Cardiac muscle cell (in vitro differentiated cells and primary cell): ENCODE measurements at places on chromosomes 4 and X. TPM values are rescaled to one million over a fixed set of nuclear protein-coding genes. Genes with fewer than 3 reads are reported as not detected.
A peak's percentile ranks its signal among the peaks of the same experiment; 100 is the strongest.

The PHKA1 gene
- 5.2 and 10.9 TPM in 2 replicates for total RNA-seq

The MGARP gene
- 2.8 and 3.0 TPM in 2 replicates for total RNA-seq

The HTR2C gene
- total RNA-seq = 0.04 and 0.18 TPM in 2 replicates

The C4orf33 gene
- total RNA-seq = 3.7 and 6.1 TPM in 2 replicates

The IRS4 gene
- total RNA-seq = 0.35 TPM in 1 of 2 replicates, not detected in the other

The ZBTB49 gene
- total RNA-seq = 7.7 and 9.2 TPM in 2 replicates

The TRPC3 gene
- total RNA-seq = 51.2 and 54.1 TPM in 2 replicates

GRCh38 chr4:7264694-7265093 is 72.4 kb downstream of the SORCS2 start:
- no peak for DNase-seq

DNA sequence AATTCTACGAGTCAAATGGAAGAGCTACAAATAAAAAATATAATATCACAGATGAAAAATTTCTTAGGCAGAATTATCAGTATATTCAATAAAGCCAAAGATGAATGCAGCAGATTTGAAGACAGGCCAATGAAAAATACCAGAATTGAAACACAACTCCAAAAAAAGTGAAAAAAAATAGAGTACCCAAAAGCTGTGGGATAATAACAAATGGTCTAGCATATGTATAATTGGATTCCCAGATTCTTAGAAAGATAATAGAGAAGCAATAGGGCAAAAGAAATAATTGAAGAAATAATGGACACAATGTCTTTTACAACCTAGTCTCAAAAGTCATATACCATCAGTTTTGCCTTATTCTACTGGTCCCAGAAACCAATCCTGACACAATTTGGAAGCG is 4.4 kb downstream of the ANAPC10 start:
- DNase-seq = no peak

GRCh38 chrX:45806410-45807121 is 605.9 kb upstream of the DIPK2B start:
- DNase-seq = peak; percentile 90

GRCh38 chr4:112975567-112976355 is 73.7 kb upstream of the ANK2 start:
- DNase-seq = no peak

DNA sequence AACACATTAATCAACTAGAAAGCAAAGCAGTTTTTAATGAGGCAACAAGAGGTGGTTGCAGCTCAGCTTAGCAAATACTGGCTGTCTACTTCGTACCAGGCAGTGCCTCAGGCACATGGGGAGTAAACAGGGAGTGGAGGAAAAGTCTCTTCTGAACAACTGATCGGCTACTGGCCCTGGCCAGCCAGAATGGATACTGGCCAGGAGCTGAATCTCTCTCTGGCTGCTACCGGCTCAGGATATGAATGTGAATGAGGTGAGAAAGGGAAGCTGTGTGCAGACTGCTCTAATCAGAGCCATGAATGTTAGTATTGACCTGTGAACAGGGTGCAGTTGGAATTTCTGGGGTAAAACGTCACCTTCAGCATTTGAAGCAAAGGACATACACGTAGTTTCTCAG is 77.3 kb downstream of the STK32B start:
- DNase-seq = no peak

DNA sequence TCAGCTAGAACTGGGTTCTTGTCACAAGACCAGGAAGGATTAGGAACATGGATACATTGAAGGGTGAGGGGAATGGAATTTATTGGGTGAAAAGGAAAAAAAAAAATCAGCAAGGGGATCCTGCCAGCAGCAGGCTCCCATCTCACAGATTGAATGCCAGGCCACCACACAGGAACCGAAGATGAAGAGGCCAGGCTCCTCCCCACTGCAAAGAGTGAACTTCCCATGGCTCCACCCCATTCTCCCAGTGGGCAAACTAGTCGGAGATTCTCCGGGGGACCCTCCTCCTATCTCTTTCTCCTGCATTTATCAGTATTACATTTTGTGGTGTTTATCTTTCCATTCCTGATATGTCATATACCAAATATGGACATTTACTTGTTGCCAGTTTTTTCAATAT is 46.0 kb upstream of the MAGED1 start:
- no peak for DNase-seq

DNA sequence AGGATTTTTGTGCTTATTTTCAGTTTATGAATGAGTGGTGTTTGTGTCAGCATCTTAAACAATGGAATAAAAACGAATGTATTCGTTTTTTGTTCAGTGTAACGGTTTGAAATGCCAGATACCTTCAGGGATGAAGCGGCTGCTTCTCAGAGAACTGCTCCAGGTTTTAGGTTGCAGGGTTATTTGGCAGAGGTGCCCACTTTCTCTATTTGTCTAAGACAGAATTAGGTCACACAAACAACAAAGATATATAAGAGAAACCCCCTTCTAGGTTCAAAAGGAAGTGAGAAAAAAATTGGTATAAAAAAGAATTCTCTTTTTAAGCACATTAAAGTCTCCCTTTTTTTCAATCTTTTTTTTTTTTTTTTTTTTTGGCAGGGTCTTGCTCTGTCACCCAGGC is 98.9 kb downstream of the MFAP3L start:
- no peak for DNase-seq

GRCh38 chrX:109987884-109988283 is 15.0 kb upstream of the TMEM164 start:
- DNase-seq = no peak

DNA sequence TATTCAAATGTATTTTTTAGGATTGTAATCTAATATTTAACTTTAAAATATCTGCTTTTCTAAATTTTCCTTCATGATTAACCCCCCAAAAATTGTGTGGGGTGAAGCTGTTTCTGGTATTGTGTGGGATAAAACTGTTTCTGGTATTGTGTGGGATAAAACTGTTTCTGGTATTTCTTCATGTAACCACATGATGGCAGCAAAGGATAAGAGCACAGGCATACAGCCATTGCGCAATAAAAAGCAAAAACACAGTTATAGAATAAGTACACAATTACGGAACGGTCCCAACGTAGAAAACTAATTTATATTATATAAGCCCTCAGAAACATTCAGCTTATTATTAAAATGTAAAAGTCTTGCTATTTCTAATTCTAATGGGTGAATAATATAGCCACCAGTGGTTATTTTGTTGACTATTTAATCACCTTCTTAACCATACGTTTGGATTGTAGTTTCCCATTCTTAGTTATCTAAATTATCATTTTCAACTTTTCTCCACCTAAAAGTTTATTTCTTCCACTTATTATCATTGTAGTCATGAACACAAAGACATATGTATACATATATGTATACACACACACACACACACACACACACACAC is 333.9 kb upstream of the FSTL5 start:
- peak; percentile 77 for DNase-seq

DNA sequence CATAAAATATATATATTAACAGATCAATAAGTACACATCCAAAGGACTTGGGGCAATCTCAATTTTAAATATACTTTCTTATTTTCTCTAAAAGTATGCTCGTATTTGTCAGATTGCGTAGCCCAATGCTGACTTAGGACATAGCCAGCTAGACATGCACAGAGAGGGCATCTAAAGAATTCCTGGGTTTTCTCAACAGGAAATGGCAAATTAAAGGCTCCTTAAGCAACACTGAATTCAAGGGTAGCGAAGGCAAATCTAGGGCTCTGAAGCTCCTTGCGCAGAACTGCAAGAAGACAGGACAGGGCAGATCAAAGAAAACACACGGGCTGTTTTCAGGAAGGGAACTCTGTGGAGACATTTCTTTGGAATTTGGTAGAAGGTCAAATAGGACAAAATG is 94.6 kb upstream of the FTHL17 start:
- DNase-seq = peak; percentile 66

GRCh38 chr4:148054275-148054674 is 322.4 kb downstream of the ARHGAP10 start:
- no peak for DNase-seq

GRCh38 chr4:83217721-83218522 is 66.7 kb downstream of the COQ2 start:
- DNase-seq = no peak

- no peak for DNase-seq
These were observed 130.8 kb upstream of the TBL1X start for GRCh38 chrX:9333873-9334560.

GRCh38 chr4:118289794-118290193 is 63.0 kb downstream of the PRSS12 start:
- DNase-seq = no peak

GRCh38 chr4:41874873-41875272 is 60.4 kb upstream of the TMEM33 start:
- DNase-seq = no peak

DNA sequence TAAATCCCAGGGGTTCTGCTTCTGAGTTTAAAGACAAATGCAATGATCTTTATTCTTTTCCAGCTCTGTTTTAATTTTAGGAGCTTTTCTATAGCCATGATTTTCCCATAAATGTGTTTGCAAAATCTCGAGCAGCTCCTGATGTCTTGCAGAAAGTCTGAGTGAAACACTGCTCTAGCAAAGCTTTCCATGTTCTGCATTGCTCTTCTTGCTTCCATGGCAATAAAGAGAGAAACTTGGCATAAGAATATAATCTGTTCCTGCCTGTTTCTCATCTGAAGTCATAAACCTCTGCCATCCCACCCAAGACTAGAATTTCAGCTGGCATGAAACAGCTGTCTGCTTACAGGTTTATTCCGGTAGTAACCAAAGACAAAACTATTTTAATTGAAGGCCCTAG is 254.5 kb downstream of the SPRY1 start:
- peak; percentile 21 for DNase-seq

DNA sequence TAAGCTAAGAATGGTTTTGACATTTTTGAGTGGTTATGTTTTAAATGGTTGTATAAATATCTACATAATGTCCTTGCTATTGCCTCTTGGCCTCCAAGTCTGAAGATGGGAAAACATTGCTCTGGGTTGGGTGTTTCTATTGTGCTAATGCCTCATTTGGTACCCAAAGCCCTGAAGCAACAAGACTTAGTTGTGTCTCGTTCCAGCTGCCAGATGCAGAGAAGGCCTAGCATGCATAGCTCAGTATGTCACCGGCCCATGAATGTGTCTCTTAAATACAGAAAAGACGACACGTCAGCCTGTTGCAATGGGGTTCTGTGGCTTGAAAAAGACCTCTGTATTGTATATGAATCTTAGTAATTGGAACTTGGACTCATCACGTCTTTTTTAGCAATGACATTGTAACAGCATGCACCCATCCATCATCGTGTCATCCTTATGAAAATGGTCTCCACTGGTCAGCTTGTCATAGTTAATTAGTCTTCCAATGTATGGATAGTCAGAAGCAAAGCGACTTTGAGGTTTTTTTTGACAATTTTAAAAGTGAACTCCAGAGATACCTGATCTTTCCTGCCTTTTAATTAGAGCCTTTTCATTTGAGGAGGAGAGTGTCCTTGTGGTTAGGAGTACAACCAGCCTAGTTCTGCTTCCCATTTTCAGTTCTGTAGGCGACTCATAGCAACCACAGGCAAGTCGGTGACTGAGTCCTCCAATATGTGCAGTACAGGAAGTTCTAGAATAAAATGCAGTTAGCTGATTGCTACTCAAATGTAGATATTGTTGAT is 126.4 kb upstream of the GATB start:
- no peak for DNase-seq

DNA sequence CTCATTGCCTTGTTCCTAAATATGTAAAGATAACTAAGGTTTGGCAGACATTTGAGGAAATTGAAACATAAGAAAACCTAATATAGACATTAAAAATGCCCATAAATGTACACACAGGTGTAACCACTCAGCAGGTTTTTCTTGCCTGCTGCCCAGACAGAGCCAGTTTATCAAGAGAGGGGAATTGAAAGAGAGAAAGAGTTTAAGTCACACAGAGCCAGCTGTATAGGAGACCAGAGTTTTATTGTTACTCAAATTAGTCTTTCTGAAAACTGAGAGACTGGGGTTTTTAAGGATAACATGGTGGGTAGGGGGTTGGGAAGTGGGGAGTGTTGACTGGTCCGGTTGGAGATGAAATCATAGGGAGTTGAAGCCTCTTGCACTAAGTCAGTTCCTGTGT is 119.0 kb downstream of the CFAP299 start:
- DNase-seq = no peak

DNA sequence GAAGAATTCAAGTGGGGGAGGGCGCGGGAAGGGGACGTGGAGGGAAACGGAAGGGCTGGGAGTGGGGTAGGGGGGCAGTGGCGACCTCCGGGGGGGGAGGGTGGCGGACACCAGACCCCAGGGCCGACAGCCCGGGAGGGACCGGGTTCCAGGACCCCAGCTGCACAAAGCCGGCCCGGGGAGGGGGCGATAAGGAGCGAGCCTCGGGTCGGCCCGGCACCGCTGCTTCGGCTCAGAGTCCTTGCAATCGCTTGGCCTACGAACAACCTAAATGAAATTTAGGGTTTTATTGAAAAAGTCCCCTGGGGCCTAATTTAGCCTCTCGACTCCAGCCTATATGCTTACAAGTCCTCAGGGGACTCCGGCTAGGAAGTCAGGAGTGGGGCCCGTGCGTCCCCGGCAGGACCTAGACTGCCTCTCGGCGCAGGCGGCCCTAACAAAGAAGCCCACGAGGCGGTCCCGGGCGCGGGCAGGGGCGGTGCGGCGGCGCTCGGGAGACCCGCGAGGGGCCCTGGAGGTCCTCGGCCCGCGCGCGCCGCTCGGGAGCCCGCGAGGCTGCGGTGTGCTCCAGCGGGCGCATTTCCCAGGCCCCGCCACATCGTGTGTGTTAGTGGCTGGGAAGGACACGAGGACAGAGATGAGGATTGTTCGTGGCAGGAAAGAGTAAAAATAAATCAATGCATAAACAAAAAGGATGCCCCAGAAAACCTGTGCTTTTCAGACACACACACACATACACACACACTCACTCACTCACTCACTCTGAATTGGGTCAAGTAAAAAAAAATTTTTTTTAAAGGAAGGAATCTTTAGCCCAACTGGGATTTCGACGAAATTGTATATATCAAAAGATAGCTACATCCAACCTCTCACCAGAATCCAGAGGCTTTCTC is 70.0 kb downstream of the MGST2 start:
- DNase-seq = peak; percentile 66

DNA sequence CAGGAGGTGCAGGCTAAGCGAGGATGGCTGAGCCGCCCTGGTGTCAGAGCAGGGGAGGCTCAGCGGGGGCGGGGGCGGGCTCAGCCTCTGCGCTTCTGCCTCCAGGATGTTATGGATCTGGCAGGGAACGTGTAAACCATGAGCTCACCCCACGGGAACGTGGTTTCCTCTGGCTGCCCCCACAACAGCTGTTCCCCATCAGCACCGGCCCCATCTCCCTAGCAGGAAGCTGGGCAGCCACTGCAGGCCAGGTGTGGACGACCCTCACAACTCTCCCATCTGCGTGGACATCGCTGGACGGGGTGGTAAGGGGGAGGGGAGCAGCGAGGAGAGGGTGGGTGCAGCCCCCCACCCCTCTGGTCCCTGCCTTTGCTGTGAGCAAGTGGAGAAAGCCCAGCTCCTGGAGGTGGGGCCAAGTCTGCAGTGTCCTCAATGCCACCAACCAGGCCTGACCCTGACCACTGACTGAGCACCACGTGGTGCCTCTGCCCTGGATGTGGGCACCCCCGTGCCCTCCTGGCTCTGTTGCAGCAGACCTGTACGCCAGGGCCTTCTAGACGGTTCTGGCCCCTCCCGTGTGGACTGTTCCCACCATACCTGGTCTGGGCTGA is 28.1 kb upstream of the SPON2 start:
- no peak for DNase-seq
